ENCODE measurements at places on chromosomes 1 and 21. TPM values are rescaled to one million over a fixed set of nuclear protein-coding genes. Genes with fewer than 3 reads are reported as not detected.
A peak's percentile ranks its signal among the peaks of the same experiment; 100 is the strongest.

DNA sequence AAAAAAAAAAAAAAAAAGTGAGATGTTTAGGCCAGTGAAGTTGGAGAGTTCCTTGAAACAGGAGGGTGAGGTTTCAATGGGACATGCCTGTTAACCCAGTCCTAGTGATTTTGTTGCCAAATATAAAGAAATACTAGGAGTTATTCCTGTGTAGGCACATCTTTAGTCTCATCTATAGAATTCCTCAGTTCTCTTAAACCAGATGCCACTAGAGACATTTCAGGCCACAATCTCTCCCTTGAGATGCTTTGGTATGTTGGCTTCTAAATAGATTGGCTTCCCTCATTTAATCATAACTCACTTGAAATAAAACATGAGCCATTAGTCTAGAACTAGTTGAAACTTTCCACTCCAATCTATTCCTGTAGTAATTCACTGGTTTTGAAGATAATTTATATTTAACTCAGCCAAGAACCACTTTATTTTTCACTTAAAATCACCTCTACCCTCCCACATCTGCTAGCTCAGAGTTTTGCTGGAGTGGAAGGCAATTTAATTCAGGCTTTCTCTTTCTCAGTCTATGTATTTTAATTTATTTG, 29.8 kb downstream of the GPR137B start:
- DNase-seq: no peak
- H3K27ac ChIP-seq: no peak overlapping the region
- no peak overlapping the region for H3K4me3 ChIP-seq
- no peaks in the 10 kb centered on the region for H3K27me3 ChIP-seq
- H3K4me1 ChIP-seq: no peaks in the 10 kb centered on the region
- H3K36me3 ChIP-seq: no peaks in the 10 kb centered on the region

- no peak for DNase-seq
- H3K27ac ChIP-seq: no peak overlapping the region
- no peaks in the 10 kb centered on the region for H3K27me3 ChIP-seq
- no peak overlapping the region for H3K4me3 ChIP-seq
Observed at GRCh38 chr1:56222914-56223540, 356.3 kb downstream of the PLPP3 start.

GRCh38 chr21:27700974-27701614, 734.2 kb upstream of the ADAMTS5 start:
- DNase-seq: peak; percentile 72
- no peak overlapping the region for H3K27ac ChIP-seq
- H3K27me3 ChIP-seq: no peaks in the 10 kb centered on the region
- no peaks in the 10 kb centered on the region for H3K36me3 ChIP-seq
- no peaks in the 10 kb centered on the region for H3K4me1 ChIP-seq
- H3K4me3 ChIP-seq: no peak overlapping the region

GRCh38 chr1:92749024-92749634, 35.8 kb downstream of the EVI5 start:
- H3K27me3 ChIP-seq: no peaks in the 10 kb centered on the region
- peak; percentile 49 for DNase-seq
- no peaks in the 10 kb centered on the region for H3K36me3 ChIP-seq
- peaks cover 6% of the 10 kb centered on the region for H3K4me1 ChIP-seq
- H3K4me3 ChIP-seq: no peak overlapping the region

DNA sequence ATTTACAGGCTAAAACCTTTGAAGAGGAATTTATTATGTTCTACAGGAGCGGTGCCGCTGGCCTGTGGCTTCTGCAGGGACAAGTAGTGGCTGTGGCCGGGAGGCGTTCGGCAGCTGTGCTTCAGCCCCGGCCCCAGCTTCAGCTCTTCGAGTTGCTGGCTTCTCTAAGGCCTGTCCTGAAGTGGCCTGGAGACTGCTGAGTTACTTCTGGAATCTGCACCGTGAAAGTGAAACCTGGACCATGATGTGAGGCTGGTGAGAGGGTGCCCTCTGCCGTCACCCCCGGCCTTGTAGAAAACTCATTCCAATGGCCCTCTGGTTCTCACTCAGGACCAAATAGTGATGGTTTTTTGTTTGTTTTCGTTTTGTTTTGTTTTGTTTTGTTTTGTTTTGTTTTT, 48.1 kb downstream of the PRKCZ start:
- peaks cover 1% of the 10 kb centered on the region for H3K36me3 ChIP-seq
- H3K27ac ChIP-seq: peak overlapping the region; percentile 43
- H3K27me3 ChIP-seq: no peaks in the 10 kb centered on the region

DNA sequence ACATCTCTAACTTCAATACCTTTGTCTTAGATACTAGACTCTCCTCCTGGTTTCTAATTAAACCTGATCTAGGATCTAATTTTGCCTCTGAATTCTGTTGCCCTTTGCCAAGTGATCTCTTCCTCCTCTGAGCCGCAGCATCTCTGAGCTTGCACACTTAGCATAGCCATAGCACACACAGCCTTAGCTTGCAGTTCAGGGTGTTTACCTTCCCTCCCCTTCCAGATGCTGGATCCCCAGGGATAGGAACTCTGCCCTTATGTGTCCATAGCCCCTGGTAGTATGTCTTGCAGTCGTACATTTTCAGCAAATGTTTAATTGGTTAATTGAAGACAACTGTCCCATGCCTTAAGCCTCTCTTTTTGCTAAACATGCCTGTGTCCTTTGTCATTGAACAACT, 30.3 kb downstream of the SELL start:
- 0 out of 2 replicates have a peak, but pooled peaks cover 4% of the 10 kb centered on the region for H3K4me1 ChIP-seq
- no peak overlapping the region for H3K4me3 ChIP-seq
- H3K36me3 ChIP-seq: no peaks in the 10 kb centered on the region
- H3K27me3 ChIP-seq: no peaks in the 10 kb centered on the region

DNA sequence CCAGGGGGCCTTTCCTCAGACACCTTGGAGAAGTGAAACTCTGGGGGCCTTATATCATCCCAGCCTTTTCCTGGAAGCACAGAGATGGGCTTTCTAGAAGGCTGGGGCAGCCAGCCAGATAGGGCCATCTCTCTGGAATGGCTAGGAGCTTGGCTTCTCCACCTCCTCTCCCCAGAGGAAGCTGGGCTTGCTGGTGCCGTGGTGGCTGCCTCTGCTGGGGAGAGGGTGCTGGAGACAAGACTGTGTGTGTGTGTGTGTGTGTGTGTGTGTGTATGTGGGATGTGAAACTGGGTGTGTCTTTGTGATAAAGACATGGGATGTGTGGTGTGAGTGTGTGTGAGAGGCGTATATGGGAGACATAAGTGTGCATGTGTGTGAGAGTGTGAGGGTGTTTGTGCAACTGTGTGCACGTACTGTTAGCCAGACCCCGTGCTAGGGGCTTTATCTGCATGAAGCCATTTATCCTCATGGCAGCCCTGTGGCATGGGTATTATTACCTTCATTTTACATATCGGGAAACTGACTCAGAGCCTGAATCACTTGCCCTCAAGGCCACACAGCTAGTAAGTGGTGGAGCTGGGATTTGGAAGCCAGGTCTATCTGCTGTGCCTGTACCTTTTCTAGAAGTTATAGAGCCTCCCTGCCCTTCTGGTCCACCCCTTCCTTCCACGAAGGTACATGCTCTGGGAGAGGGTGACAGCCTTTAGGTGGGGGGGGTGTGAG, 44.2 kb downstream of the PTPRU start:
- peaks cover 7% of the 10 kb centered on the region for H3K4me1 ChIP-seq
- H3K27ac ChIP-seq: no peak overlapping the region
- no peak for DNase-seq
- no peaks in the 10 kb centered on the region for H3K27me3 ChIP-seq
- H3K36me3 ChIP-seq: no peaks in the 10 kb centered on the region
- H3K4me3 ChIP-seq: no peak overlapping the region

DNA sequence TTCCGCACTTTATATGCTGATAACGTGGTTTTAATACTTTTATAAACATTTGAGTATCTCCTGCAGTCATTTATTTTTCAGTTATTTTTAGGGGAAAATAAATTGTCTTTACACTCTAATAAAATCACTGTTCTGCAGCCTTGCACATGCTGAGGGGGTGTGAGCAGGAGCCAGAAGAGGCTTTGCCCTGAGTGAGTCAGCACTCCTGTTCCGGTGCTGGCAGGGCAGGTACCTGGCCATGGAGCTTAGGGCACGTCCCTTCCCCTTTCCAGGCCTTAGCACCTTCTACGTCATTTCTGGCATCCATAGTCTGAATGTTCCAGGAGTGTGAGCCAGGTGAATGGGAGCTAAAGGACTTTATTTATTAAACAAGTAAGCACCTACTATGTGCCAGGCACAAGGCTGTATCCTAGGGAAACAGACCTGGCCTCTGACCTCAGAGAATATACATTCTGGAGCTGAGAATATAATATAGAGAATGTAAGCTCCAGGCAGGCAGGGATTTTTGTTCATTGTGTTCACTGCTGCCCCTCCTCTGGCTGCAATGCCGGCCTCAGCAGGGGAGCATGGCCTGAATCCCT, 402.9 kb downstream of the PTPRU start:
- H3K36me3 ChIP-seq: no peaks in the 10 kb centered on the region
- no peak for DNase-seq
- no peaks in the 10 kb centered on the region for H3K27me3 ChIP-seq
- no peak overlapping the region for H3K27ac ChIP-seq
- no peaks in the 10 kb centered on the region for H3K4me1 ChIP-seq

Gene DNAI4
- 0.84 TPM for total RNA-seq

Gene DPT
- not detected for total RNA-seq

Gene FCRL5
- total RNA-seq: not detected

Gene TPTE
- not detected for total RNA-seq
